CD4-positive, CD25-positive, alpha-beta regulatory T cell (primary cell): ENCODE measurements at places on chromosomes 1 and 21. TPM values are rescaled to one million over a fixed set of nuclear protein-coding genes. Genes with fewer than 3 reads are reported as not detected.

The LHX8 gene
- polyA plus RNA-seq, result not detected

The ARHGAP30 gene
- polyA plus RNA-seq, result 159 TPM

The MLLT11 gene
- 3.1 TPM for polyA plus RNA-seq

The PLA2G2C gene
- not detected for polyA plus RNA-seq

The LRRC8D gene
- 59.0 TPM for polyA plus RNA-seq

The ADAM15 gene
- 20.6 TPM for polyA plus RNA-seq

The ADORA1 gene
- polyA plus RNA-seq, result not detected

The OR4F29 gene
- not detected for polyA plus RNA-seq

The SPRR2F gene
- not detected for polyA plus RNA-seq

The CCDC27 gene
- polyA plus RNA-seq, result not detected

The PADI2 gene
- not detected for polyA plus RNA-seq

The MTARC2 gene
- polyA plus RNA-seq, result not detected

The CD164L2 gene
- polyA plus RNA-seq, result not detected

The RABGGTB gene
- polyA plus RNA-seq, result 14.0 TPM

The AMY1B gene
- polyA plus RNA-seq, result not detected

The VWA5B1 gene
- polyA plus RNA-seq, result not detected

The LRRC3 gene
- 0.39 TPM for polyA plus RNA-seq

The KRTAP7-1 gene
- not detected for polyA plus RNA-seq

The SERTAD4 gene
- polyA plus RNA-seq, result not detected

The USH2A gene
- polyA plus RNA-seq, result not detected

The MRPS21 gene
- polyA plus RNA-seq, result 84.5 TPM

The AADACL4 gene
- polyA plus RNA-seq, result not detected

The SPRR1A gene
- not detected for polyA plus RNA-seq

The CRYAA gene
- polyA plus RNA-seq, result not detected

The EPHA8 gene
- polyA plus RNA-seq, result not detected

The COL8A2 gene
- polyA plus RNA-seq, result 0.03 TPM

The HORMAD1 gene
- not detected for polyA plus RNA-seq

The GPR3 gene
- 0.21 TPM for polyA plus RNA-seq

The XCL1 gene
- not detected for polyA plus RNA-seq

The TMEM82 gene
- not detected for polyA plus RNA-seq

The DRAXIN gene
- not detected for polyA plus RNA-seq

The SPATA1 gene
- not detected for polyA plus RNA-seq
